IMR-90 (cell line): ENCODE measurements at places on chromosomes 6 and 20. TPM values are rescaled to one million over a fixed set of nuclear protein-coding genes. Genes with fewer than 3 reads are reported as not detected.

DNA sequence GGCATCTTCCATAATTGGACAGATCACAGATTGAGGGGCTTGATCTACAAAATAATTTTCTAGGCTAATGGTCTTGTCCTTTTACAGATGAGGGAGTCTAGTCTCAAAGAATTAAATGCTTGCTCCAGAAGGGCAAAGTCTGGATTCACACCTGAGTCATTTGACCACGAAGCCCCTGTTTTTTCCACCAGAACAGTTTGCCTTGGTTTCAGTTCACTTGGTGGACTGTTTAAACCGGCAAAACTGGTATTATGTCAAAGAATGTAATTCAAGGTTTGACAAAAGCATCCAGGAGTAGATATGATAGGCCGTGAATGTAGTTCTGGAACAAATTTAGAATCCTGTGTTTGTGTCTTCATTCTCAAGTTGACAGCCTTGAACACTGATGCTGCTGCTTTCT is 3.3 kb downstream of the MYO6 start:
- peaks cover 5% of the 10 kb centered on the region for H3K4me1 ChIP-seq
- peak; percentile 24 for DNase-seq
- H3K27ac ChIP-seq = no peak overlapping the region
- no peaks in the 10 kb centered on the region for H3K27me3 ChIP-seq
- no peak overlapping the region for H3K4me3 ChIP-seq
- no peaks in the 10 kb centered on the region for H3K36me3 ChIP-seq

DNA sequence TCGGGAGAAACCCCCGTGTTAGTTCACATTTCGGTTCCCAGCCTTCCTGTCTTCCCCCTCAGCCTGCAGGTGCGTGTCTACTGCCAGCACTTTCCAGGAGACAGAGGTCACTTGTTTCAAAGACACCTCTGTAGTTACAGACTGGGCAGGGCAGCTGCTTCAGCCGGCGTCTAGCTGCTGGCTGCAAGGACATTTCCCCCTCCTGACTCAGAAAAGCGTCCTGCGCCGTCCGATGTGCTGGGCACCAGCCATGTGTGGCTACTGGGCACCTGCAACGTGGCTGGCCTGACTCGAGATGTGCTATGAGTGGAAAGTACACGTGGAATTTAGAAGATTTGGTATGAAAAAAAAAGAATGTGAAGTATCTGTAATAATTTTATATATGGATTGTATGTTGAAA is 37.6 kb downstream of the RRBP1 start:
- no peak for DNase-seq
- H3K36me3 ChIP-seq = peaks cover 51% of the 10 kb centered on the region
- H3K4me3 ChIP-seq = no peak overlapping the region
- no peaks in the 10 kb centered on the region for H3K27me3 ChIP-seq
- no peak overlapping the region for H3K27ac ChIP-seq

DNA sequence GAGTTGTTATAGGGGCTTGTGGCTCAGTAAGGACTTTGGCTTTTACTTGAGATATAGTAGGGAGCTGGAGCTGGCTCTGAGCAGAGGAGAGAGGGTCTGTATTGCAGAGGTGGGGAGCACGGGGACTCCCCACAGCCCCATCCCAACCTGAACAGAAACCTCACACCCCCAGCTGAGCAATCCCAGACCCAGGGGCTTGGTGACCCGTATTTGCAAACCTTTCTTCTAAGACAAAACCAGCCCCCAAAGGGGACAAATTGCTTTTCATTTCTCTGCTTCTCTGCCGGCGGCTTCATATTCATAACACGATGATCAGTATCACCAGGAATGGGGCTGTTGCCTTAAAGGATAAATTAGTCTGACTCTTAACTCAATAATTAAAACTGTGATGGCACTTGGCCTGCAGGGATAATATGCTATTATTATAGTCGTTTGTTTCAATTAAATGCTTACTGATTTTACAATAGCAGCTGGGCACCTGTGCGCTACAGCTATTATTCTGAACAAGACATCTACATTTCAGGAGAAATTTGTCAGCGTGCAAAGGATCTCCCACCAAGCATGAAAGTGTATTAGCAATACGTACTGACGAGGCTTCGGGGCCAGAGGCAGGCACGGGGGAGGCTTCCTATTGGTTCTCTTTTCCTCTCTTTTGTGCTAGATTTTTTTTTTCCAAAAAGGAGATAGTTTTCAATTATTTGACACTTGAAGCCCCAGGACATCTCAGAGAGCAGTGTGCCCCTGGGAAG is 118.1 kb downstream of the TOX2 start:
- H3K27me3 ChIP-seq = no peaks in the 10 kb centered on the region
- no peaks in the 10 kb centered on the region for H3K4me1 ChIP-seq
- H3K36me3 ChIP-seq = 0 out of 2 replicates have a peak, but pooled peaks cover 2% of the 10 kb centered on the region
- no peak for DNase-seq
- no peak overlapping the region for H3K4me3 ChIP-seq

GRCh38 chr6:140718021-140718420 is 1343.6 kb upstream of the CITED2 start:
- no peak overlapping the region for H3K27ac ChIP-seq
- H3K4me3 ChIP-seq = no peak overlapping the region
- peaks cover 2% of the 10 kb centered on the region; the same call in 1 of the 2 replicates for H3K4me1 ChIP-seq
- peak; percentile 27 for DNase-seq
- H3K36me3 ChIP-seq = no peaks in the 10 kb centered on the region
- H3K27me3 ChIP-seq = no peaks in the 10 kb centered on the region

MKKS gene
- 6.0 and 6.9 TPM in 2 replicates for polyA plus RNA-seq

CST4 gene
- not detected in 2 replicates for polyA plus RNA-seq

- DNase-seq = no peak
- H3K4me3 ChIP-seq = no peak overlapping the region
- H3K4me1 ChIP-seq = no peaks in the 10 kb centered on the region
- H3K27ac ChIP-seq = no peak overlapping the region
- peaks cover 4% of the 10 kb centered on the region for H3K27me3 ChIP-seq
These were observed 298.5 kb downstream of the QKI start for GRCh38 chr6:163712981-163713380.

SAMD5 gene
- 0.69 and 1.0 TPM in 2 replicates for polyA plus RNA-seq

MEP1A gene
- not detected in 2 replicates for polyA plus RNA-seq

DNA sequence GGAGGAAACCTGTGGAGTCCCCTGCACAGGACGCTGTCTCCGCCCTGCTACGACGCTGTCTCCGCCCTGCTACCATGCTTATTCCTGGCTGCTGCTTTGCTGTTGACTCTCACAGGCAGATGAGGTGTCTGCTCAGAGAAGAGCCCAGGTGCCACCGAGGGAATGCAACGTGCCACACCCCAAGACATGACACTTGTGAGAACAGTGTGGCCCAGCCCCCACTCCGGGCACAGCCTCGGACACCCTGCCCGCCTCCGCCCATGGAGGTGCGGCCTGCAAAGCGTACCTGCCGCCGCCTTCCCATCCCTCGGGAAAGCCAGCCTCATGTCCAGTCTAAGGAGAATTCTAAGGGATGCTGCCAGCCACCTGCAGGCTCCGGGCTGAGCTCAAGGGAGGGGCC is 15.6 kb upstream of the MRGBP start:
- no peak overlapping the region for H3K27ac ChIP-seq
- no peaks in the 10 kb centered on the region for H3K4me1 ChIP-seq
- no peaks in the 10 kb centered on the region for H3K36me3 ChIP-seq
- H3K4me3 ChIP-seq = no peak overlapping the region

DNA sequence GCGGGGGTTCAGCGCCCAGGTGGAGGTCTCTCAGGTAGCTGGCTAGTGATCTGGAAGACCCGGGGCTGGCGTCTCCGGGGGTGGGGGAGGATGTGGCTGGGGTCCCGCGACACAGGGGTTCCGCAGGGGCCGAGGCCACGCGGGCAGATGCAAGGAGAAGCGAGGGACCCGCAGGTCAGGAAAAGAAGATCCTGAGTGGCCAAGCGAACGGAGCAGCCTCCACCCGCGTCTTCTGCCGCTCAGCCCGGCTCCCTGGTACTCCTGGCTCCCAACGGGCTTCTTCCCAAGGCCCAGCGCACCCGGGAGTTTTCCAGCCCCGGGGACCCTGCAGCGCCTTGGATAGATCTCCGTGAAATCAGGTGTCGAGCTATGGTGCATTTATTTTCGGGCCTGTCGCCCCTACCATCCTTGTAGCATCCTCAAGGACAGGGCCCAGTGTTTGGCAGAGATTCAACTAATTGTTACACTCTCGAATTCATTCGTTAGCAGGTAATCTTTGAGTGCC is 682 bp upstream of the CHD6 start:
- peaks cover 7% of the 10 kb centered on the region; the same call in 1 of the 2 replicates for H3K27me3 ChIP-seq
- peaks cover 4% of the 10 kb centered on the region for H3K4me1 ChIP-seq
- DNase-seq = no peak
- H3K27ac ChIP-seq = no peak overlapping the region; the same call in 1 of the 2 replicates

GRCh38 chr6:45483021-45483420 is 105.3 kb upstream of the SUPT3H start:
- H3K4me3 ChIP-seq = no peak overlapping the region
- no peak overlapping the region; the same call in 1 of the 2 replicates for H3K27ac ChIP-seq
- no peaks in the 10 kb centered on the region for H3K36me3 ChIP-seq
- peak; percentile 98 for DNase-seq
- H3K4me1 ChIP-seq = peaks cover 15% of the 10 kb centered on the region

- H3K4me3 ChIP-seq = peak overlapping the region; percentile 60
- H3K4me1 ChIP-seq = no peaks in the 10 kb centered on the region
- peak overlapping the region; percentile 88; the same call in 1 of the 2 replicates for H3K27ac ChIP-seq
- no peaks in the 10 kb centered on the region for H3K36me3 ChIP-seq
These were observed 75.9 kb downstream of the OR2B2 start for GRCh38 chr6:27836141-27836782.

DNA sequence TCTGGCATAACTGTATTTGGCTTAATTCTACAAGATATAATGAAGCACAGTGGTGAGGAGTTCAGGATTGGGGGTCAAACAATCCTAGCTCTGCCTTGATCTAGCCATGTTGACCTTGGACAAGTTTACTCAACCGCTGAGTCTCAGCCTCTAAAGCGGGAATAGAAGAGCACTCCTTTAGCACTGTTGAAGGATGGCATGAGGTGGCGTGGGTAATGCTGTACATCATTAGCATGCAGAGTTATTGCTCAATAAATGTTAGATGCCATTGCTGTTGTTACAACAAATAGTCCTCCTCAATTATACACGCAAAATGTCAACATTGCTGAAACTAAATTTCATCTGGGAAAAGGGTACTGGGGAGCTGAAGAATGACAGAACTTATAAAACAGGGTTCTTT is 78.6 kb downstream of the KIF13A start:
- peak overlapping the region; percentile 73; the same call in 1 of the 2 replicates for H3K27ac ChIP-seq
- no peak overlapping the region for H3K4me3 ChIP-seq
- no peaks in the 10 kb centered on the region for H3K36me3 ChIP-seq
- H3K4me1 ChIP-seq = peaks cover 25% of the 10 kb centered on the region

TLDC2 gene
- polyA plus RNA-seq = 0.07 and 0.19 TPM in 2 replicates

DNA sequence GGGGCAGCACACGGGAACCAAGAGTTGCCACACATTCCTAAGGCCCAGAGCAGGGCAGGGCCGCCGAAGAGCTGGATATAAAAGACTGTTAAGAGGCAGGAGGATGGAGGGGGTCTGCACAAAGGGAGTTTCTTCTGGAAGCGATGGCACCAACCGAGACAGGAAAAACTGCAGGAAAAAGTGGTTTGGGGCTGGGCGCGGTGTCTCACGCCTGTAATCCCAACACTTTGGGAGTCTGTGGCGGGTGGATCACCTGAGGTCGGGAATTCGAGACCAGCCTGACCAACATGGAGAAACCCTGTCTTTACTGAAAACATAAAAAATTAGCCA is 41.8 kb downstream of the SSR1 start:
- DNase-seq = no peak
- H3K36me3 ChIP-seq = no peaks in the 10 kb centered on the region
- no peak overlapping the region for H3K27ac ChIP-seq
- H3K4me3 ChIP-seq = no peak overlapping the region
- H3K27me3 ChIP-seq = no peaks in the 10 kb centered on the region

- no peaks in the 10 kb centered on the region for H3K4me1 ChIP-seq
- DNase-seq = no peak
- H3K4me3 ChIP-seq = no peak overlapping the region
- no peak overlapping the region for H3K27ac ChIP-seq
These were observed 125.9 kb downstream of the TAF4 start for GRCh38 chr20:61939691-61940360.

- H3K4me3 ChIP-seq = no peak overlapping the region
- H3K4me1 ChIP-seq = no peaks in the 10 kb centered on the region
- H3K27ac ChIP-seq = no peak overlapping the region
- DNase-seq = no peak
These were observed 90.5 kb upstream of the SLC24A3 start for GRCh38 chr20:19121916-19122315.

PRSS35 gene
- polyA plus RNA-seq = 4.2 and 5.6 TPM in 2 replicates

DNA sequence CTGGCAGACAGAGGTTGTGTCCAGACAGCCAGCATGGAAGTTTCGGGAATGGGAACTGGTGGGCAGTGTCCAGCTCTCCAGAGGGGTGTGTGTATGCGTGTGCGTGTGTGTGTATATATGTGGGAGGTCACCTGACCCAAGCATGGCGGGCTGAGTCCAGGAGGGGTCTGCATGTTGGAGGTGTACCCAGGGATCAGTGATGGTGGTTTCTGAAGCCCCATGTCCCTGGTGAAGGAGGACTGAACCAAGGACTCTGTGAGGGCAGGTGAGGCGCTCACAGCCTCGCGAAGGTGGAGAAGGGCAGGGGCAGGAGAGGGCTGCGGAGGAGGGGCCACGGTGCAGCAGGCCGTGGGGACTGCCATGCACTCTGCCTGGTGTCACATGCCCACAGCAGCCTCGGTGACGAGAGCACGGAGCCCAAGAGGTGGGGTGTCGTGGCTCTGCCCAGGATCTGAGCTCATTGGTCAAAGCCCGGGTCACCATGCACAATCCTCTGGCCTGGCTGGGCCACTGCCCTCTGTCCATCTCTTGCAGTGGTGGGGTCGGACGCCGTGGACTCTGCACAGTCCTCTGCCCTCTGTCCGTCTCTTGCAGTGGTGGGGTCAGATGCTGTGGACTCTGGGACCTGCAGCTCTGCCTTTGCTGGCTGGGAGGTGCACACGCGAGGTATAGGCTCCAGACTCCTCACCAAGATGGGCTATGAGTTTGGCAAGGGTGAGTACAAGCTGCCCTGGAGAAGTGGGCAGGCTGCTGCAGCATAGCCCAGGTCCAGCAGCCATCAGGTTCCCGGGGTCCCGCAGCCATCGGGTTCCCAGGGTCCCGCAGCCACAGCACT is 2.1 kb upstream of the LIME1 start:
- no peak overlapping the region for H3K4me3 ChIP-seq
- H3K27ac ChIP-seq = no peak overlapping the region
- no peak for DNase-seq
- peaks cover 5% of the 10 kb centered on the region; the same call in 1 of the 2 replicates for H3K4me1 ChIP-seq
- no peaks in the 10 kb centered on the region for H3K27me3 ChIP-seq
